Keratinocyte (primary cell): ENCODE measurements at places on chromosomes 3 and 15. TPM values are rescaled to one million over a fixed set of nuclear protein-coding genes. Genes with fewer than 3 reads are reported as not detected.

DNA sequence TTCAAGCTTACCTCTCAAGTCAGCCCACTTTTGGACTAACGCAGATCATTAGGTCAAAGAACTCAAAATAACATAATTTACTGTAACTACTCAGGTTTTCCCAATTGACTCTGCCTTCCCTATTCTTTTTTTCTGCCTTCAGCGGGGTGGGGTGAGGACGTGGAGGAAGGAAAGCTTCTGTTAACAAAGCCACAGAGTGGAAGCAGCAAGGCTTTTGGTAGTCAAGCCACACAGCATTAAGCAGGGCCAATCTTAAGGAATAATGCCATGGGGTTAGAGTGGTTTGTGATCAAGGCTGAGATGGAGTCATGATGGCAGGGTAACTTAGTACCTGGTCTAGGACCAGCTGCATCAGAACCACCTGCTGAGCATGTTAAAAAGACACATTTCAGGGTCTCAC lies 277.5 kb downstream of the TIGIT start:
- H3K36me3 ChIP-seq = no peaks in the 10 kb centered on the region
- H3K27me3 ChIP-seq = no peaks in the 10 kb centered on the region
- no peak overlapping the region for H3K4me3 ChIP-seq
- DNase-seq = no peak

GRCh38 chr15:68330901-68331300 lies 53.4 kb downstream of the FEM1B start:
- no peaks in the 10 kb centered on the region for H3K36me3 ChIP-seq
- DNase-seq = no peak
- no peak overlapping the region for H3K27ac ChIP-seq
- H3K4me3 ChIP-seq = no peak overlapping the region
- H3K4me1 ChIP-seq = peaks cover 5% of the 10 kb centered on the region

GRCh38 chr3:162658003-162658402 lies 1161.4 kb downstream of the OTOL1 start:
- no peaks in the 10 kb centered on the region for H3K36me3 ChIP-seq
- no peak for DNase-seq
- no peaks in the 10 kb centered on the region for H3K27me3 ChIP-seq
- no peak overlapping the region for H3K27ac ChIP-seq
- H3K4me3 ChIP-seq = no peak overlapping the region

DNA sequence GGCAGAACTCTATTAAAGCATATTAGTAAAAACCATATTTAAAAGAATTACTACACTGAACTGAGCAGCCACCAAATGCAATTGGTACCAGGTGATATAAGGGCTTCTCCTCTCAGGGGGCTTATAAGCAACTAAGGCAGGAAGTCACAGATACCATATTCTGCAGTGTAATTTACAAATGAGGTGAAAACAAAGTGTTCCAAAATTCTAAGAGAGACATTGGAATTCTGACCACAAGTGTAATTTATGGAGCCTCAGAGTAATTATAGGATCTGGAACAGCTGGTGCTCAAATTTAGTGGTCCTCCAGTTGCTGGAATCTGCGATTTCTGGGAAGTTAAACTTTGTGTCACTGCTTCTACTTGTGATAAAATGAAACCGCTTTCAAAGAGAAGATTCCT lies 3.1 kb upstream of the NR1I2 start:
- H3K27ac ChIP-seq = no peak overlapping the region
- H3K4me3 ChIP-seq = no peak overlapping the region
- H3K4me1 ChIP-seq = no peaks in the 10 kb centered on the region
- DNase-seq = no peak
- no peaks in the 10 kb centered on the region for H3K36me3 ChIP-seq

GRCh38 chr3:64064804-64065203 lies 41.5 kb upstream of the PSMD6 start:
- H3K36me3 ChIP-seq = no peaks in the 10 kb centered on the region
- no peak overlapping the region for H3K4me3 ChIP-seq
- no peaks in the 10 kb centered on the region for H3K4me1 ChIP-seq
- no peak overlapping the region for H3K27ac ChIP-seq

DNA sequence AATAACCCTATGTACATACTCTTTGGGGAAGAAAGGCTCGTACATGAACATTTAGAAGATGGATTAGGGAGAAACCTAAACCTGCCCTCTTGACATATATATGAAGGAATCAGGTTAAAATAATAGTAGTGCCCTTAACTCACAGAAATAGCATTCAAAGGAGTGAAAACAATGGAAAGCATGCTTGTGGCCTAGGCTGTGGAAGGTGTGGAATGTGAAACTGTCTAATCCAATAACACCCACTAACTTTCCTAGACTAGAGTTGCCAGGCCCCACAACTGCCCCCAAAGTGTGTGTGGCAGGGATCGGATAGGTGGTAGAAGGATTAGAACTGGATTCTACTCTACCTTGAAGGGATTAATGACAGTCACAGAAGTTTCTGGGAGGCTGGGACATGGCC lies 317.4 kb upstream of the LRRFIP2 start:
- DNase-seq = no peak
- no peak overlapping the region for H3K27ac ChIP-seq
- H3K27me3 ChIP-seq = no peaks in the 10 kb centered on the region
- H3K4me3 ChIP-seq = no peak overlapping the region
- H3K36me3 ChIP-seq = no peaks in the 10 kb centered on the region
- H3K4me1 ChIP-seq = no peaks in the 10 kb centered on the region

GRCh38 chr3:23114432-23114831 lies 88.7 kb upstream of the UBE2E2 start:
- H3K4me1 ChIP-seq = peaks cover 21% of the 10 kb centered on the region
- peak overlapping the region; percentile 29 for H3K27ac ChIP-seq
- H3K4me3 ChIP-seq = no peak overlapping the region
- no peak for DNase-seq
- no peaks in the 10 kb centered on the region for H3K36me3 ChIP-seq
- peaks cover 15% of the 10 kb centered on the region for H3K27me3 ChIP-seq

DNA sequence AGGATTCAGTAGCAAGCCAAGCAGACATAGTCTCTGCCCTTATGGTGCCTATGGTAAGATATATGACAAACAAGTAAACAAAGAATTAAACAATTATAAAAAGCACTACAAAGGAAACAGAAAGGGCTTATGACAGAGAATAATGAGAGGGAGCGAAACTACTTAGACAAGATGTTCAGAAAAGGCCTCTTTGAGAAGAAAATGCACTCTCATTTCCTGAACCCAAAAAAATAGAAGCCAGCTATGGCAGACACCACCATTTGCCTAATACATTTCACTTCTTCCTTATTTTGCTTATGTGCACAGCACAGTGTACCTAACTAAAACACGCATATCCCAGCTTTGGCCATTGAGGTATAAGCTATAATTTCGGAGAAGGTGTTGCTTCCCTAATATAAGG lies 465.5 kb upstream of the PPP2R3A start:
- no peak overlapping the region for H3K4me3 ChIP-seq
- no peak for DNase-seq
- H3K27ac ChIP-seq = no peak overlapping the region
- H3K4me1 ChIP-seq = no peaks in the 10 kb centered on the region

GRCh38 chr15:40803076-40803475 lies 3.8 kb upstream of the ZFYVE19 start:
- no peak overlapping the region for H3K27ac ChIP-seq
- H3K27me3 ChIP-seq = no peaks in the 10 kb centered on the region
- peaks cover 15% of the 10 kb centered on the region for H3K4me1 ChIP-seq
- H3K4me3 ChIP-seq = no peak overlapping the region
- H3K36me3 ChIP-seq = peaks cover 3% of the 10 kb centered on the region

DNA sequence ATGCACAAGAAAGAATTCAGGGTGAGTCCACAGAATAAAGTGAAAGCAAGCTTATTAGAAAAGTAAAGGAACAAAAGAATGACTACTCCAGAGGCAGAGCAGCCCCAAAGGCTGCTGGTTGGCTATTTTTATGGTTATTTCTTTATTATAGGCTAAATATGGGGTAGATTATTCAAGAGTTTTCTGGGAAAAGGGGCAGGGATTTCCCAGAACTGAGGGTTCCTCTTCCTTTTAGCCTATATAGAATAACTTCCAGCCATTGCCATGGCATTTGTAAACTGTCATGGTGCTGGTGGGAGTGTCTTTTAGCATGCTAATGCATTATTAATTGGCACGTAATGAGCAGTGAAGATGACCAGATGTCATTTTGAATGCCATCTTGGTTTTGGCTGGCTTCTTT lies 13.6 kb downstream of the GLDN start:
- peaks cover 3% of the 10 kb centered on the region for H3K27me3 ChIP-seq
- H3K4me3 ChIP-seq = no peak overlapping the region
- H3K27ac ChIP-seq = no peak overlapping the region

DNA sequence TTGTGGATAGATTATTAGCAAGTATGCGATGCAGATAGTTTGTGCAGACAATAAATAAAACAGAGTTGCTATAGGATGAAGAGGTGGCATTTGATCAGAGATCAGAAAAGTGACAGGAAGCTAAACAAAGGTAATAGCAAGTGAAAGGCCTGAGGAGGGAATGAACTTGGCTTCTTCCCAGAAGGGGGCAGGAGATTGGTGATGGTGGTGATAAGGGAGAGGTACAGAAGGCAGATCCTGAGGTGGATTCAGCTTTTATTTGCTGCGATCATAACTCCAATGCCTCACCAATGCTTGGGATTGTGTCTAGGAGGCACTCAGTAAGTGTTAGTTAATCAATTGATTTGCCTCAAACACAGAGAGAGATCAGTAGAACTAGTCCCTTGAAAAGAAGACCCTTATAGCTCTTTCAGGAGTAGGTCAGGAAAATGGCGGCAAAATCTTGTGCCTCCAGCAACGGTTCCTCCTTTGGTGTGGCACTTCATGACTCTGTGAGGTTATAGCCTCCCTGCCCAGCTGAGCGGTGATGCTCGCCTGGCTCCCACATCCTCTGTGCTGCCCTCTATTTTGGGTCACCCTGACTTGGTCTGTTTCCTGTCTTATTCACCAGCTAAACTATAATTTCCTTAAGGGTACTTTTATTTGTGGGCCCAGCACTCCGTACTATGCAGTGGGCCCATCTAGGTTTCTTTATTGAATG lies 37.5 kb downstream of the TGFBR2 start:
- DNase-seq = no peak
- no peaks in the 10 kb centered on the region for H3K4me1 ChIP-seq
- no peak overlapping the region for H3K4me3 ChIP-seq
- H3K36me3 ChIP-seq = peaks cover 47% of the 10 kb centered on the region
- no peaks in the 10 kb centered on the region for H3K27me3 ChIP-seq

- H3K4me1 ChIP-seq = no peaks in the 10 kb centered on the region
- H3K27me3 ChIP-seq = no peaks in the 10 kb centered on the region
- H3K36me3 ChIP-seq = peaks cover 33% of the 10 kb centered on the region
- H3K4me3 ChIP-seq = no peak overlapping the region
Observed at GRCh38 chr15:64681424-64682024, 93.9 kb downstream of the RBPMS2 start.

- no peaks in the 10 kb centered on the region for H3K36me3 ChIP-seq
- H3K27ac ChIP-seq = no peak overlapping the region
- DNase-seq = no peak
- peaks cover 10% of the 10 kb centered on the region for H3K4me1 ChIP-seq
Observed at GRCh38 chr15:66775127-66776105, 73.4 kb downstream of the SMAD6 start.

GRCh38 chr3:158314426-158315357 lies 204.8 kb downstream of the RSRC1 start:
- H3K27ac ChIP-seq = no peak overlapping the region
- no peak for DNase-seq
- H3K4me3 ChIP-seq = no peak overlapping the region
- H3K27me3 ChIP-seq = no peaks in the 10 kb centered on the region
- H3K4me1 ChIP-seq = no peaks in the 10 kb centered on the region

GRCh38 chr3:131775650-131776049 lies 259.2 kb downstream of the CPNE4 start:
- H3K27me3 ChIP-seq = no peaks in the 10 kb centered on the region
- H3K27ac ChIP-seq = no peak overlapping the region
- H3K4me3 ChIP-seq = no peak overlapping the region
- H3K36me3 ChIP-seq = no peaks in the 10 kb centered on the region
- no peak for DNase-seq

GRCh38 chr3:145817870-145818483 lies 343.0 kb downstream of the PLOD2 start:
- no peak for DNase-seq
- H3K4me1 ChIP-seq = no peaks in the 10 kb centered on the region
- H3K27me3 ChIP-seq = no peaks in the 10 kb centered on the region
- H3K27ac ChIP-seq = no peak overlapping the region
- H3K36me3 ChIP-seq = no peaks in the 10 kb centered on the region

GRCh38 chr15:64747578-64747977 lies 27.8 kb downstream of the RBPMS2 start:
- H3K4me3 ChIP-seq = no peak overlapping the region
- H3K4me1 ChIP-seq = peaks cover 7% of the 10 kb centered on the region
- no peaks in the 10 kb centered on the region for H3K36me3 ChIP-seq
- DNase-seq = no peak
- H3K27me3 ChIP-seq = peaks cover 27% of the 10 kb centered on the region
- no peak overlapping the region for H3K27ac ChIP-seq

- no peak overlapping the region for H3K4me3 ChIP-seq
- DNase-seq = no peak
- H3K27ac ChIP-seq = no peak overlapping the region
Observed at GRCh38 chr3:134258761-134259347, 8.2 kb upstream of the RYK start.

ITIH4 gene
- polyA plus RNA-seq = 1.3 to 4.1 TPM (median 1.4 TPM) in 3 replicates

CCRL2 gene
- polyA plus RNA-seq = 0.09 to 0.17 TPM in 2 of 3 replicates, not detected in the other

SENP8 gene
- 3.1 to 6.0 TPM (median 5.8 TPM) in 3 replicates for polyA plus RNA-seq

IGSF11 gene
- 0.25 to 0.85 TPM (median 0.68 TPM) in 3 replicates for polyA plus RNA-seq

ITPKA gene
- polyA plus RNA-seq = 0.12 to 0.14 TPM in 2 of 3 replicates, not detected in the other

TRIM59 gene
- 4.2 to 8.0 TPM (median 6.3 TPM) in 3 replicates for polyA plus RNA-seq

BBX gene
- polyA plus RNA-seq = 30.9 to 43.4 TPM (median 33.3 TPM) in 3 replicates
